PC-9 (cell line): ENCODE measurements at places on chromosomes 7 and 10.
A peak's percentile ranks its signal among the peaks of the same experiment; 100 is the strongest.

DNA sequence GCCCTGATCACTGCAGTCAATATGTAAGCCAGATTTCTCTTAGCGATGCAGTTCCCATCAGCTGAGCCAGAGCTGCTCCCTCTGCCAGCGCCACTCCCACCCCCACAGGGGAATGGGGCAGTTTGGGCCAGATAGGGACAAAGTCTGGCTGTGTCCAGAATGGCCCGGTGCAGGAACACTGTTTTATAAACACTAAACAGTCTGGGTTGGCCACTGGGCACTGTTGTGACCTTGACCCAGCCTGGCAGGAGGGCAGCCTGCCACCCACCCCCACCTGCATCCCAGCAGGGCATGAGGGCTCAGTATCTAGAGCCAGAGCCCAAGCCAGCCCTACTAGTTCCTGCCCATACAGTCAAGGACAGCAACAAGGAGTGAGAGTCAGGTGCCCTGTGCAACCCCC is 1.3 kb downstream of the OGDHL start:
- DNase-seq, result no peak

- DNase-seq, result no peak
Measured at GRCh38 chr10:20281579-20281978, 465.3 kb downstream of the PLXDC2 start.

DNA sequence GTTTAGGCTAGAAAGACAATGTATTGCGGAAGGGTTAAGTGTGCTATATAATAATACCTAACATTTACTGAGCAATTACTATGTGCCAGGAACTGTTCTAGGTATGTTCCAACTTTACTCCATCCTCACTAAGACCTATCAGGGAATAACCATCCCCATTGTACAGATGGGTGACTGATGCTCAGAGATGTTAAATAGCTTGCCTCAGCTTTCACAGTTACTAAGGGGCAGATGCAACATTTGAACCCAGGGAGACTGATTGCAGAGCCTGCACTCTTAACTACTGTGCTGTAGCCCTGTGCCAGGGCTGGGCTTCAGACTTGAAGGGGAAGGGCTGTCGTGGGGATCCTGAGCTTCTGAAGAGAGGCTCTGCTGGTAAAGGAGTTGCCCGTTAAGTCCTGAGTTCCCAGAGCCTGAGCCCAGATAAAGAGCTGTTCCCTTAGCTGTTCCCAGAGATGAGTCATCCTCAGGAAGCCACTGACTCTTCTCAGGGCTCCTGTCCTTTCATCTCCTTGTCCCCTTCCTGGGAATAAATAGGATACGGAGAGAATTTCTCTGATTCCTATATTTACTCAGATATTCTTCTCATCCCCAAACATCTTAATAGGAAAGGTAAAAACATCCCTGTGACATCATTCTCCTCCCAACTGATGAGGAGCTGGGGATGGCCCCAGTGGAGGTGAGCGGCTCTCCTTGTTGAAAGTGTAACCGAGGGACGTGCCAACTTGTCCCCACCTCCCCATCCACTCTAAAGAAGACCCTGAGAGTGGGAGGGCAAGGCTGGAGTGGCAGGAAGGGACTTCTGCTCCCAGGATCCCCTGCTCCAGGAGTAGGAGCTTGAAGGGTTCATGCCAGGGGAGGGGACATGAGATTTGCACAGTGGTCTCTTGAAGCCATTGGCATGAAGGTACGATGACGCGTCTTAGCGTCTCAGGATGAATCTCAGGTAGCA is 28.0 kb upstream of the HABP2 start:
- no peak for DNase-seq

- DNase-seq, result no peak
Measured at GRCh38 chr7:155741082-155741481, 71.2 kb downstream of the SHH start.

- DNase-seq, result peak; percentile 59
Measured at GRCh38 chr7:93119191-93119905, 1.6 kb upstream of the SAMD9 start.

- peak; percentile 62 for DNase-seq
Measured at GRCh38 chr7:98110249-98111022, 3.8 kb downstream of the LMTK2 start.
